ENCODE measurements at places on chromosomes 7 and 10. TPM values are rescaled to one million over a fixed set of nuclear protein-coding genes. Genes with fewer than 3 reads are reported as not detected.

DNA sequence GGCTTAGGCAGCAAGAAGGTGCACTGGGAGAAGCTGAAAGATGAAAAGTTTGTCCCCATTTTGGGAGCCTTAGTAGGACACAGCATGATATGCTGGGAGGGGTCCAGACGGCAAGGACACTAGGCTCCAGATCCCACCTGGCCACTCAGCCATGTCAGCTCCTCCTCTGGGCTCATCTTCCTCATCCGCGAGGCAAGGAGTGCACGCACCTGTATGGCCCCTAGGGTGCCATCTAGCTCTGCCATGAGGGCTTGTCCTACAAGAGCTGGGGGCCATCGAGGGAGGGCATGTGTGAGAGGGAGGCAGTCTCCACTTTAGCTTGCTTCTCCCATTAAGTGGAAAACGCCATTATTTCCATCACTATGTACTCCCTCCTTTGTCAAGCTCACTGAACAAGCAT lies 136.2 kb upstream of the ADAM12 start:
- DNase-seq, result no peak

Gene IDI2
- total RNA-seq, result not detected

DNA sequence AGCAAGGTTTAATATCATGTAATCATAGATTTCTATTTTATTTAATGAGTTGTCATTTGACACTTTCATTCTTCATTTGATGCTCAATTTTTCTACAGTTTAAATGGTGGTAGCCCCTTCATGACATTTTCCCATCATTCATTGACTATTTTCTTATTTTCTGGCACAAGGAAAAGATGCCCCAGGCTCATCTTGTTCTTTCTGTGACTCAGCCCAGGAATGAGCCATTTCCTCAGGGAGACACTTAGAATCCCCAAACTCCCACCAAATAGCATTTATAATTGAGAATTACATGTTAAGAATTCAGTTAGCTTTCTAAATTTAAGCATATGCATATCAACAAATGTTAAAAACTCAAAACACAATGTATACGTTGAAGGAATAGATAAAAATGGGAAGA lies 222.3 kb downstream of the KIF20B start:
- DNase-seq, result no peak

- DNase-seq, result no peak
Measured at GRCh38 chr7:80833289-80834268, 85.3 kb downstream of the SEMA3C start.

Gene MLLT10
- total RNA-seq, result 30.5 TPM

Gene CCL24
- total RNA-seq, result not detected

GRCh38 chr10:74337330-74338016 lies 186.5 kb downstream of the ADK start:
- DNase-seq, result no peak

DNA sequence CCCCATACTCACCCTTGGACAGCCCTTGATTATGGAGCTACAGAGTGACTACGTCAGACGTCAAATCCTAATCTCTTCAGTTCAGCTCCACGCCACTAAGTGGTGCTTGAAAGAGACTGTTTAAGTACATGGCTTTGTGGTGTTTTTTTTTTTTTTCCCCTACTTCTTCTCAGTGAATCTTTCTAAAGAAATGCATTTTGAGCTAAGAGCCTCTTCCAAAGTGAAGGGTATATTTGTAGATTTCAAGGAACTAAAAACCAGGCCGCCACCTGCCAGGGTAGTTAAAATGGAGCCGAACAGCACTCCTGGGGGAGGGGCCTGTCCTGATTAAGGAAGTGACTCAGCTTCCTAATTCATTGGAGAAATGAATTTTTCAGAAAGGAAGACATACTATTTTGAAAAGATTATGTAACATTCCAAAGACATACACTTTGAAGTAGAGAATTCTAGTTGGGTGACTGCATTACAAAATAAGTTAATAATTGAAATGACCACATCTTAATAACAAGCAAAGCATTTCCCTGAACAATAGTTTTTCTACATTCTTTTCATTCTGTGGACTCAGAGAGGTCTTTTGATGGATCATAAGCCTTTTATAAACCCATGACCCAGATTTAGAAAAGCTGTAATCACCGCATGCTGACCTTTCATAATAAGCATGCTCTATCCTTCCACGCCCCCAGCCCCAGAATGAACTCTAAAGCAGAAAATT lies 20.6 kb upstream of the VPS41 start:
- DNase-seq, result no peak

GRCh38 chr7:18038382-18038781 lies 10.7 kb upstream of the PRPS1L1 start:
- DNase-seq, result no peak

DNA sequence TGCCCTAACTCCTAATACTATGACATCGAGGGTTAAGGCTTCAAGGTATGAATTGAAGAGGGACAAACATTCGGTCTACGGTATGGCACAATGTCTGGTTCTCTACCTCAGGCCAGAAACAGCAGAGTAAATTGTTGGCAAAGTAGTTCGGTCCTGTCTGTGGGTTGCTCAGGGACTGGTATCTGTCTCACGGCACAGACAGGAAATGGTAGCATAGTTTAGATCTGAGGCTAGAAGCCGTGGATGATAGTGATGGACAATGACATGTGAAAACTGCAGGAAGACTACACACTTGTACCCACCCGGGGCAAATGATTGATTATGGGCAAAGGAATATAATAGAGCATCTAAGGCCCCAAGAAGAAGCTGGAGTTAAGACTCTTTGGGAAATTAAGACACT lies 106.2 kb downstream of the TWIST1 start:
- no peak for DNase-seq

- no peak for DNase-seq
Measured at GRCh38 chr10:55782181-55782580, 578.9 kb downstream of the ZWINT start.

Gene ZNF746
- 22.7 TPM for total RNA-seq

DNA sequence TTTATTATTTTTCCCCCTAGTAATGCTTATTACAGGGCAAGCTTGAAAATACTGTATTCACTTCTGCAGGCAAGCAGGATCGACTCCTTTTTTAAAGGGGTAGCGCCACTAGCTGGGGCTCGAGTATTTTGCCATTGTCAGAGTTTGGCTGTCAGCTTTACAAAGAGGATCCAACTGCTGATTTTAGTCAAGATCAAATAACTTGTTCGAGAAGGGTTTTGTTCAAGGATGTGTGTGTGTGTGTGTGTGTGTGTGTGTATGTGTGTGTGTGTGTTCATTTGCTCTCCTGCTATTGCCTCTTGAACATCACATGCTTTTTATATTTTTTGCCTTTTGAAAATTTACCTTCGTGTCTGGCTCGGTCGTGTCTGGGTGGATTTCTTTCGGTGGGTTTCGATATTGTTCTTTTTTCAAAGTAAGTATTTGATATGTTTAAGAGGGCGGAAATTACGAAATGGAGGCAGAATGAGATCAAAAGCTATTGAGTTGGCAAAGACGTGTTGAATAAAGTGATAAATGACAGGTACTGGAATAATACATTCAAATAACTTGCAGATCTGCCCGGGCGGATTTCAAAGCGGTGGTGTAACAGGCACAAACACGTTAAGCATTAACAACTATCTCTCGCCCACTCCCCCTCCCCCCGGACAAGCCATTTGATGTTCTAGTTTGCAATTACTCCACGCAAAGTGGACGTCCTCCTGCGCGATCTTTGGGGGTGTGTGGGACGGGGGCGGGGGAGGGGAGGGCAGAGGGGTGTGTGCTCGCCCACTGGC lies 1.1 kb downstream of the ARID5B start:
- DNase-seq, result no peak

Gene FAM131B
- 0.06 TPM for total RNA-seq

GRCh38 chr10:97503406-97503805 lies 4.7 kb downstream of the UBTD1 start:
- DNase-seq, result no peak

GRCh38 chr7:41399171-41399570 lies 303.7 kb downstream of the INHBA start:
- DNase-seq, result no peak

- no peak for DNase-seq
Measured at GRCh38 chr10:31263903-31264302, 55.1 kb upstream of the ZEB1 start.

DNA sequence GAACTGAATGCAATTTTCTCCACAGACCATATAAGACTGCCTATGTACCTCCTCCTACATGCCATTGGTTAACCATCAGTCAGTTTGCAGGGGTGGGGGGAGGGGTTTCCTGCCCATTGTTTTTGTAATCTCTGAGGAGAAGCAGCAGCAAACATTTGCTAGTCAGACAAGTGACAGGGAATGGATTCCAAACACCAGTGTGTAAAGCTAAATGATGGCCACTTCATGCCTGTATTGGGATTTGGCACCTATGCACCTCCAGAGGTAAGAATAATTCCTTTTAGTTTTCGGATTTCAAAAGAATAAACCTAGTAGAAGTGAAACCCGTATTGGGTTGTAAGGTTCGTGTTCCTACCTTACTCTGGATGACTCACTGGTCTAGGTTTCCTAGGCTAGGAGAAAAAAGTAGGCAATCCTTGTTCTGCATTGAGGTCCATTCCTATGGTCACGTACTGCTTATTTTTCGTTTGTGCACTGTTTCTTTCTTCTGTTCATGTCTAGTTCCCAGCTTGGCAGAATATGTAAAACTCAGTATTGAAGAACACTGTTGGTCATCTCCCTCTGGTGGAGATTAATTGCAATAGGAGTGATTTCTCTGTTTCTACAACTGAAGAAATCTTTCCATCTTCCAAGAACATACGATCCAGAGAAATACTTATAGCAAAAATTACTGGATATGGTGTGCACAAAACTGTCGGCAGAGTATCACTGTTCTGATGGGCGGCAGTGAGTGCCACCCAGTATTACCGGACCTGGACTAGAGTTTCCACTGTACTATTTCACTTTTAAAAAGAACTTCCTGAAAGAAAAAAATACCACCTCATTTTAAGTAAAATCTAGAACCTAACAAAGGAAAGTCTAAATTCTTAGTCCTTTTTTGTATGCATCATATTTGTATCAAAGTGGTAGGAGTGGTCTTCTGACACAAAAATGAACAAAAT lies at the start of gene AKR1C3:
AKR1C3 (plus strand) TSS at position 150 of the 941 bp plus-strand sequence; CDS start at position 181, 31 bp downstream.
- DNase-seq, result peak; percentile 80

Gene RTKN2
- total RNA-seq, result 4.0 TPM

Gene PVRIG
- total RNA-seq, result not detected

DNA sequence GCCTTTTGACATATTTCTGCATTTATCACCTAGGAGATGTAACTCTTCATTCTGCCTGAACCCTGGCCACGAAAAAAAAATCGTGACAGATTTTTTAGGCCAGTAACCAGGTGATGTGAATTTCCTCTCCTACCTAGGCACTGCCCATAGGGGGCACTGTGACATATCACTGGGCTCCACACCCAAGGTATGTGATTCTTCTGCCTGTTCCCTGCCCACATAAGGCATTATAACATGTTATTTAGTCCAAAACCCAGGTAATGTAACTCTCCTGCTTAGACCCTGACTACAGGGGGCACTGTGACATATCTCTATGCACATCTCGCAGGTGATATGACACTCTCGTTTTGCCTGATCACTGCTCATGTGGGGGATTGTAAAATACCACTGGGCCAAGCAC lies 29.5 kb upstream of the ZNF107 start:
- DNase-seq, result no peak

DNA sequence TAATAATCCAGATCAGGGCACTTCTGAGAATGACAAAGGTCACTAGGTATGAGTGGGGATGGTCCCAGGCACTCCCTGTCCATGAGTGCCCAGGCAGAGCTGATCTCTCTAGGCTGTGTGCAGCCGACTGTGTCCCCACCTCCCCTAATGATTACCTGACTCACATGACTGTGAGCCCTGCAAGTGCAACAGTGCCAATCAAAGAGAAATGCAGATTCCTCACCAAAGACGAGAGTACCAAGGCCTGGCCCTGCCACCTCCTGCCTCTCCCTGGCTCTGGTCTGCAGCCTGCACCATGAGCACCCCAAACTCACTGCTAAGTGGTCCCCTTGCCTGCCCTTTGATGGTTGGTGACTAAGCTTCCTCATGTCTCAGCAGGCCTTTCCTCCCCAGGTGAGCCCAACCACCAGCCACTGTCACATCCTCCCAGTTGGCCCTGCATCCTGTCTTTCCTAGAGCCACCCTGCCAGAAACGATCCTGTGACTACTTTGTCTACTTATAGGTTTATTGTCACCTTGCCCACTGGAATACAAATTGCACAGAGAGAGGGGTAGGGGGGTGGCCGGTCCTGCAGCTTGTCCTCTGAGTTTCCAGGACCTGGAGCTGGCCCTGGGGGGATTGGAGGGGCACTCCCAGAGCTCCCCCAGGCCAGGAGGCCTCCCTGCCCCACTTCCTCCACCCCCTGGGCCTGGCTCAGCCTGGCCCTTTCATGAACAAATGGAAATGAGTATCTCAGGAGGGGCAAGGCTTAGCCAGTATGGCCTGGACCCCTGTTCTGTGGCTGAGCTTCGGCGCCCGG lies 22.4 kb upstream of the GDF10 start:
- no peak for DNase-seq

DNA sequence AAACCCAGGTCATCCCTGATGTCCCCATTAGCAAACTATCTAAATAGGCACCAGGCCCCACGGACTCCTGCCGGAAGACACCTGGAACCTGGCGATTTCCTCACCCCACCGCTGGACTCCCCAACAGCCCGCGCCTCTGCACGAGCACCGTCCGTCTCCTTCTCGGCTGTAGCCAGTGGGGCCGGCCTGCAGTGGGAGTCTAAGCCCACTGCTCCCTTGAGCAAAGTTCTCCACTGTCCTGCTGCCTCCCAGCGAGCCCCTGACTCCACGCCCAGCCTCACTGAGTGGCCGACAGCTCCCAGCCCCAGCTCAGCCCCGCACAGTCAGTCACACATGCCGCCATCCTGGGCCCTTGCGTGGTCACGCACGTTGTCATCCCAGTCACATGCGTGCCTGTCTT lies 211.3 kb upstream of the PPP2R2D start:
- no peak for DNase-seq

- no peak for DNase-seq
Measured at GRCh38 chr10:21047096-21047495, 150.0 kb upstream of the NEBL start.

DNA sequence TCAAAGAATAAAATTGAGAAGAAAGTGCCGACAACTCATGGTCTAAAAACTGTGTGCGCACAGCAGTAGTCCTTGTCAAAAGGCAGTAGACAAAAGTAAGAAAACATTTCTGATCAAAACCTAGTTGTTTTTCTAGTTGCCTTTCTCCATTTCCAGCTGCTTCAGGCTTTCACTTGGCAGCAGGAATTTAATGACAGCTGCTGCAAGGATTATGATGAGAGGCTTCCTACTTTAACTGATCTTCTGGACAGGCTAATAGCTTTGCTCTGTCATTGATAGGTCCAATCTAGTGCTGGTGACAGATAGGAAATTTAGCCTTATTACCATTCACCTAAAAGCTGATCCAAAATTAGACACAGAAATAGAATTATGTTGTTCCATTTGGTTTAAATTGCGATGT lies 110.7 kb upstream of the SEMA3C start:
- DNase-seq, result no peak

Gene LRRC17
- total RNA-seq, result 0.30 TPM

Measured in NCI-H460 (cell line).